ENCODE measurements at places on chromosomes 1 and 21.

DNA sequence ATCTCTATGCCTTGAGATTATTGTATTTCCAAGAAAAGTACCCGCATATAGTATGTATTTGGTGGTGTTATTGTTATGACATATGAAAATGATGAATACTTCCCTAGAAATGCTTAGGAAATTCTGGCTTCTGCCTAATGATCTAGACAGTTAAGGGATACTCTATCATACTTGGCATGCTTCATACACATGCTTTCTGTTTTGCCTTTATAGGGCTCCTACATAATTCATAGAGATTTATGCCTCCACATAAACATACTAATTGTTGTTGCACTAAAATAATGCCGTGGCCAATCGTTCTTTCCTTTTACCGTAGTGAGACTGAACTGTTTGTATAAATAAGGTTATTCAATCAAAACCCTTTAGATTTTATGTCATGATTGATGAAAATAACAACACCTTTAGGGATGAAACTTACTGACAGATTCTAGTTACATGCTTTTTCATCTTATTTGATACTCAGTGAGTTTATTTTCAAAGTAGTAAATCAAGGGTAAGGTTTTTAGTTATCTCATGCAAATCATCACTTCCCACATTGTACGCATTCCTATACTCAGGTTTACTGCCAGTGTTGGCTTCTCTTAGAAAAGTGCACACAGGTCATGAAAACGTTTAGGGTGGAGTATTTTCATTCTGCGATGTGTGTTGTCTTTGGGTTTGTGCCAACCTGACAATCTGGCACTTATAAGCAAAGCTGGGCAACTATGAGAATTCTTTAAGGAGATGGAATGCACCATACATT, 40.5 kb upstream of the SCYL3 start:
- no peak for DNase-seq

GRCh38 chr1:212608959-212609700, 569 bp downstream of the ATF3 start:
- peak; percentile 49 for DNase-seq

DNA sequence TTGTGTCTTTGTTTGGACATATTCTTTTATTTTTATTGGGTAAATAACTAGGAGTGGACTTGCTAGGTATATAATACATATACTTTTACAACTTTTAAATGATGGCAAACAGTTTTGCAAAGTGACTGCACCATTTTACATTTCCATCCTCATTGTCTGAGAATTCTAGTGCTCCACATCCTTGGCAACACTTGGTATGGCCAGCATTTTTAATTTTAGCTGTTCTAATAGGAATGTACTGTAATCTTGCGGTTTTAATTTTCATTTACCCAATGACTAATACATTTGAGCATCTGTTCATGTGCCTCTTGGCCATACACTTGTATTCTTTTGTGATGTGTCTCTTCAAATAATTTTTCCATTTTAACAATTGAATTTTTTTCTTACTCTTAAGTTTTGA, 37.0 kb upstream of the ATP6V1G3 start:
- DNase-seq = peak; percentile 36

DNA sequence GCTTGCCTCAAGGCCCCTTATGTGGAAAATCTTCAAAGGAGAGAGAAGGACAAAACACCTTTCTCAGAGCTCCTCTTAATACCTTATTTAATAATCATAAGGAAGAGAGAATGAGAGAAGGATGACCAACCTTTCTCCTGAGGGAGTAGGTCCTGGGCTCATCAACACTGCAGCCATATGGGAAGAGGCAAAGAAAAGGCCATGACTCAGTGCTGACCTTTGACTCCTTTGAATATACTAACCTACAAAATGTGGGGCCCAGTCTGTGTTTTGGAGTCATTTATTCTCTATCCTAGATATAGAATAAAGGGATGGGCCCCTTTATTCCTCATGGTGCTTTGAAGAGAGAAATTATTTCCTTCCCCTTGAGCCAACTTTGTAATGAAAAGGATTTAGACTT, 38.3 kb downstream of the CAMSAP2 start:
- DNase-seq = no peak

DNA sequence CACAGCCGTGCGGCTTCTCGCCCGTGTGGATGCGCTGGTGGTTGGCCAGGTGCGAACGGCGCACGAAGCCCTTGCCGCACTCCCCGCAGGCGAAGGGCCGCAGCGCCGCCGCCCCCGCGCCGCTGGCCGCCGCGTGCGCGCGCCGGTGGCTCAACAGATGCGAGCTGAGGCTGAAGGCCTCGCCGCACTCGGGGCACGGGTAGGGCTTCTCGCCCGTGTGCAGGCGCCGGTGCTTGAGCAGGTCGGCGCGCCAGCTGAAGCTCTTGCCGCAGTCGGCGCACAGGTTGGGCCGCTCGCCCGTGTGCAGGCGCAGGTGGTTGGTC, 24.9 kb downstream of the ZNF697 start:
- no peak for DNase-seq

- no peak for DNase-seq
Observed at GRCh38 chr21:40186045-40186444, 318.8 kb downstream of the PCP4 start.

DNA sequence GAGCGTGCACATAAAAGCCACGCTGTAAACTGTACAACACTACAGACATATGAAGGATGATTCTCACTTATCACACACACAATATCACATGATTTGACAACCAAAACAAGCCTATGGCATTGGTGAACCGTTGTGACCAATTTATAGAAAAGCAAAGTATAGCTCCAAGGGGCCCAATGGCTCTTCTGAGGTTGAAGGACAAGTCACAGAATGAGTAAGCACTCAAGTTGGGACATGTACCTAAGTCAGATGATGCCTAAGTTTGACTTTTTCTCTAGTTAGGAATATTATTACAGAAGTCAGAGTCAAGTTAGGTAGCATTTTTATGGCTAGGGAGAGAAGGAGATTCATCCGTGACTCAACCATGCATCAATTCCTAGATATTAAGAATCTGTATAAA, 45.7 kb downstream of the PLPP3 start:
- DNase-seq = no peak

DNA sequence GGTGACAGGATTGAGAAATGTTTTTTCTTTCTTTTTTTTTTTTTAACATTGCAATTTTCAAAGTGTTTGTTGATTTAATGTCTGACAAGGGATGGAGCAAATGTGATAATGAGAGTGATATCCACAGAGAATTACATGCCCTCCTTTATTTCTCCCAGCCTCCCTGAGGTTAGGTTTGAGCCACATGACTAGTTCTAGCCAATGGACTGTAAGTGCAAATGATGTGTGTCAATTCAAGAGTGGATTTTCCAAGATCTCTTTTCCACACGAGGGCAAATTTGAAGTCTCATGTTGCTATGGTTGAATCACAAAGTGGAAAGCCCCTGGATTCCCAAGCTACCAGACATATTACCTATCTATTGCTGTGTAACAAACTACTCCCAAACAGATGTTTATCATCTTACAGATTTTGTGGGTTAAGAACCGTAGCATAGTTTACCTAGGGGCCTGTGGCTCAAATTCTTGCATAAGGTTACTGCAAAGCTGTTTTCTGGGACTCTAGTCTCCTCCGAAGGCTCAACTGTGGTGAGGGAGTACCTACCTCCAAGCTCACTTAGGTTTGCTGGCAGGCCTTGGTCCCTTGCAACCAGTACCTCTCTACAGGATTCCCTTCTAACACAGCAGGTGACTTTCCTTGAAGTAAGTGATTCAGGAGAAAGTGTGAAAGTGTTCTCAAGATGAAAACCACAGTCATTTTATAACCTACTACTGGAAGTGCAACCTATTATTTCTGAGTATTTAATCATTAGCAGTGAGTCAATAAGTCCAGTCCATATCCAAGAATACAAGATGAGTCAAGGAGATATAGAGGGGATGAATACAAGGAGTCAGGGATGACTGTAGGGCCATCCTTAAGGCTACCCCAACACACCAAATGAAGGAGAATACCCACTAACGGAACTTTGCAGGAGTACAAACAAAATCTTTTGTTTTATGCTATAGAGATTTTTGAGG, 533.6 kb downstream of the PTPRC start:
- DNase-seq = no peak

GRCh38 chr21:36105327-36105842, 29.5 kb upstream of the CBR3 start:
- no peak for DNase-seq

Data from HTR-8/SVneo (cell line).